CD4-positive, alpha-beta T cell treated with Interleukin-10 for 1 hour (primary cell): ENCODE measurements at places on chromosomes 11 and 22.

DNA sequence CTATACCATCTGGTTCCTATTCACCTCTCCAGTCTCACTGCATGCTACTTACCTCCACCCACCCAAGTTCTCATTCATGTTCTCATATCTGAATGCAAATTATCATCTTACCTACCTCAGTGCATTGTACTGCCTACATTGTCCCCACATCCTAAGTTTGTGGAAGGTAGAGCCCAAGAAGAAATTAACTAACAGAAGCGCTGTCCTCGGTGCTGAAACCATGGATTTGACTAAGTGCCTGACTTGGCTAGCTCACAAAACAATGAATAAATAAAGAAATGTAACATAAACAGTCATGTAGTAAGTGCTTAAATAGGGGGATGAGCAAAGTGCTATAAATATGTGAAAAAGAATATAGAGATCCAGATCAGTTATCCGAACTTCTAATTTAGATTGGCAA, 63.2 kb downstream of the GRIA4 start:
- no peak for DNase-seq

- no peak for DNase-seq
Observed at GRCh38 chr11:225734-226453, 10.2 kb downstream of the SIRT3 start.

- DNase-seq, result no peak
Observed at GRCh38 chr11:14589421-14589820, 54.2 kb upstream of the PDE3B start.

DNA sequence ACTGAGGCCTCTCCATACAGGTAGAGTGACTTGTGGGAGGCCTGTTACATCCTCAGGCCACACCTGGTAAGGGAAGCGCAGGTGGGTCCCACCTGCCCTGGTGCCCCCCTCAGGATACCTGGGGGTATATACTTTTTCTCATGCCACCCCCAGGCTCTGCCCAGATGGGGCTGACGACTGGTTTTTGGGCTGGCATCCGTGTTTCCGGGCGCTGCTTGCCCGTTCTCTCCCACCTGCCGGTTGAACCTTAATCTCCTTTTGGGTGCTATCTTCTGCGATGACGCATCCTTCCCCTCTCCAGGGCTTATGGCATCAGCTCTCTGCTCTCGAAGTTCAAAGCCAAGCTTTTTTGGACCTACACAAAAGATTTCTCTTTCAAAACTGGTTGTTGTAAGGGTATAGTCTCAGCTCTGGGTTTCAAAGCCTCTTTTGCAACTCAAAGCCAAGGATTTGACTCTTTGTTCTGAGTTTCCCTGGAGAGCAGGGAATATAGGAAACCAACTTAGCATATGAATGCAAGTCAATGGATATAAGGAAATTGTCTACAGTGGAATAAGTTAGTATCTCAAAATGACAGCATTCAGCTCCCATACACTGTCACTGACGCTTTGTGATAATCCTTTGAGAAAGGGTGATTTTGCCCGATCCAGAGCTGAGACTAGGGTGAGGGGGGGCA, 8.6 kb upstream of the LRRC10B start:
- no peak for DNase-seq

GRCh38 chr11:46976182-46976854, 39.8 kb downstream of the CSTPP1 start:
- DNase-seq, result no peak

DNA sequence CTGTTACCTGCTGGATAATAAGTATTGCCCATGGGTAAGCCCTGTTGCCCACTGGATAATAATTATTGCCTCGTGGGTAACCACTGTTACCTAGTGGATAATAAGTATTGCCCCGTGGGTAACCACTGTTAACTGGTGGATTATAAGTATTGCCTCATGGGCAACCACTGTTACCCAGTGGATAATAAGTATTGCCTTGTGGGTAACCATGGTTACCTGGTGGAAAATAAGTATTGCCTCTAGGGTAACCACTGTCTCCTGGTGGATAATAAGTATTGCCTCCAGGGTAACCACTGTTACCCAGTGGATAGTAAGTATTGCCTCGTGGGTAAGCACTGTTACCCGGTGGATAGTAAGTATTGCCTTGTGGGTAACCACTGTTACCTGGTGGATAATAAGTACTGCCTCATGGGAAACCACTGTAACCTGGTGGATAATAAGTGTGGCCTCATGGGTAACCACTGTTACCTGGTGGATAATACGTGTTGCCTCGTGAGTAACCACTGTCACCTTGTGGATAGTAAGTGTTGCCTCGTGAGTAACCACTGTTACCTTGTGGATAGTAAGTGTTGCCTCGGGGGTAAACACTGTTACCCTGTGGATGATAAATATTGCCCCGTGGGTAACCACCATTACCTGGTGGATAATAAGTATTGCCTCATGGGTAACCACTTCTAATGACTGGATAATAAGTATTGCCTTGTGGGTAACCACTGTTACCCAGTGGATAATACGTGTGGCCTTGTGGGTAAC, 29.0 kb upstream of the NXPE4 start:
- DNase-seq, result no peak

DNA sequence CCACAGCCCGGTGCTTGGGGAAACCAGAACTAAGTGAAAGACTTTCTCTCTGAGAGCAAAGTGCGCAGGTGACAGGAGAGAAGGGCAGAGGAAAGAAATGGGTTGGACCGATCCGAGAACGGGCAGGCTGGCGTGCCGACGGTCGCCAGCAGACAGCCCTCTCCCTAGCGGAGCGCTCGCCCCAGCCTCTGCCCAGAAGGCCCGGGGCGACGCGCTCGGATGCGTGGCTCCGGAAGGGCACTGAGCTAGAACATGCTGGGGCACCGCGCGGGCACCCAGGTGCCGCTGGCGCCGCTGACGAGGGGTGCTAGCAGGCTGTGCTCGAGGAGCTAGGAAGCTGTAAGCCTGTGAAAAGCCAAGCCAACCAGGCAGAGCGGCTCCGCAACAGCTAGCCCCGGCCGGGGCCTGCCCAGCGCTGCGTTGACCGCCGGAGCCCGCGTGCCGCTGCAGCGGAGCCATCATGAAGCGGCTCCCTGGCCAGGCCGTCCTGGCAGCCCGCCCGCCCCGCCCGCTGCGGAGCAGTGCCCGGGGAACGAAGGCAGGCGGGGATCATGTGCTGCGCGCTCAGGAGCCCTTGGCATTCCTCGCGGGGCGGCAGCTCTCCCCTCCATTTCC, 22.1 kb upstream of the RRAS2 start:
- peak; percentile 44 for DNase-seq

DNA sequence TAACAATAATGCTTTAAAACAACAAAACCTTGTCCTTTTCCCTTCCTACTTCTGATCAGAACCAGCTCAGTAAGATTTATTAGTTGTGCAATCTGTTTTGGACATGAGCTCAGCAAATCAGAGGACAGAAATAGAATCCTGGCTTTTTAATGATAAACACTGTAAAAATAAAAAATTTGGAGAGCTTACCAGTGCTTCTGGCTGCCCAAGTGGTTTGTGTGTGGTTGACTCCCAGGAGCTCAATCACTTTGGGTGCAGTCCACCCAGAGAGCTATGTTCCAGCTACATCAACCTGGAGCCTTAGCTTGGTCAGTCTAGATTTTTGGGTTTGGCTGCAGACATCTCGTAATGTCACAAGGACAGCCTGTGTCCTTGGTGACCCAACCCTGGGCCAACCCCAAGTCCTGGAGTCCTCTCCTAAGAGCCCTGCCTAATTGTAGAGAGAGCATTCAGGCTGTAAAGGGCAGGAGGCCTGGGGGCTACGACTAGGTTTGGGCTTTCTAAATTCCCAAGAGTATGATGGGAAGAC, 28.5 kb downstream of the CD44 start:
- no peak for DNase-seq

GRCh38 chr22:45541382-45541979, 38.8 kb downstream of the FBLN1 start:
- no peak for DNase-seq

DNA sequence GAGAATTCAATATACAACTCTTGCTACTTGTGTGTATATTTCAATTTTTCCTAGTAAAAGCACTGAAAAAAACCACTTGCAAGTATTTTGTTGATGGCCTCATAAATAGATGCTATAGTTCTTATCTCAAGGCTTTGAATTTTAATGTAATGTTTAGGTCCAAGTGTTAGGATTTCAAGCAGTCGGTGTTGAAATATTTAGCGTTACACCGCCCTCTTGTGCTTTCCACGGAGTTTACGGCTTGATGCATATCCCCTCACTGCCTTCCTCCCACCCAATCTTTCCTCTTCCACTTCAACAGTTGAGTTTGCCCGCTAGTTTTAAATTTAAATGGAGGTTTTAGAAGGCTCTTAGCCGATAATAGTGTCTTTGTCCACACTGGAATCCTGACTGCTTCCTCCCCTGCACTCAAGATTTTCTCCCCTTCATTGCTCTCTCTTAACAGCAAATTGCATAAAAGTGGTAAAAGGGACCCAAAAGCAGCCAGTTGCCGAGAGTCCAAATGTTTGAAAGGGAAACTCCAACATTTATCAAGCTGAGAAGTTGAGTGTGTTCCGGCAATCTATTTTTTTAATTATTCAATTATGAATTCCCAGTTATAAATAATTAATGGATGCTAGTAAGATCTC, 25.9 kb upstream of the HTATIP2 start:
- DNase-seq, result no peak

DNA sequence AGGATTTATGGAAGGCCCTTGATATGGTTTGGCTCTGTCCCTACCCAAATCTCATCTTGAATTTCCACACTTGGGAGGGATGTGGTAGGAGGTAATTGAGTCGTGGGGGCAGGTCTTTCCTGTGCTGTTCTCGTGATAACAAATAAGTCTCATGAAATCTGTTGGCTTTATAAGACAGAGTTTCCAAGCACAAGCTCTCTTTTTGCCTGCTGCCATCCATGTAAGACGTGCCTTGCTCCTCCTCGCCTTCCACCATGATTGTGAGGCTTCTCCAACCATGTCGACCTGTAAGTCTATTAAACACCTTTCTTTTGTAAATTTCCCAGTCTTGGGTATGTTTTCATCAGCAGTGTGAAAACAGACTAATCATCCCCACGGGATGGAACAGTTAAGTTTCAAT, 557.2 kb upstream of the ISX start:
- no peak for DNase-seq

- DNase-seq, result no peak
Observed at GRCh38 chr22:33835265-33835664, 85.0 kb downstream of the LARGE1 start.

DNA sequence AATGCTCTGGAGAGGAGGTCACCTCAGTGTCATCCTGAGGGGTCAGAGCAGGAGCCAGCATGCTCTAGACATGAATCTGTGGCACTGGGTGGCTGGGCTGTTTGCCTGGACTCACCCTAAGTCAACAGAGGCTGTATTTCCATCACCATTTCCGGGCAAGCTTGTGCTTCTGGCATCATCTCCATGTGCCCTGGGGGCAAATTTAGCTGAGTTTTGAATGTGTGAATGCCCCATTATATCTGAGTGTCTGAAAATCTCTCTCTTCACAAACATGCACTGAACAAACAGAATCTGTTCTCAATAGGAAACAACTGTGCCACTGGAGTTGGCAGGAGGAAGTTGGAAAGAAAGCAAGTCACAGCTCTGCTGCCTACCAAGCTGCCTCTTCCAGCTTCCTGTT, 356.2 kb downstream of the GRM5 start:
- DNase-seq, result no peak
